ENCODE measurements at places on chromosomes 12 and 14.

DNA sequence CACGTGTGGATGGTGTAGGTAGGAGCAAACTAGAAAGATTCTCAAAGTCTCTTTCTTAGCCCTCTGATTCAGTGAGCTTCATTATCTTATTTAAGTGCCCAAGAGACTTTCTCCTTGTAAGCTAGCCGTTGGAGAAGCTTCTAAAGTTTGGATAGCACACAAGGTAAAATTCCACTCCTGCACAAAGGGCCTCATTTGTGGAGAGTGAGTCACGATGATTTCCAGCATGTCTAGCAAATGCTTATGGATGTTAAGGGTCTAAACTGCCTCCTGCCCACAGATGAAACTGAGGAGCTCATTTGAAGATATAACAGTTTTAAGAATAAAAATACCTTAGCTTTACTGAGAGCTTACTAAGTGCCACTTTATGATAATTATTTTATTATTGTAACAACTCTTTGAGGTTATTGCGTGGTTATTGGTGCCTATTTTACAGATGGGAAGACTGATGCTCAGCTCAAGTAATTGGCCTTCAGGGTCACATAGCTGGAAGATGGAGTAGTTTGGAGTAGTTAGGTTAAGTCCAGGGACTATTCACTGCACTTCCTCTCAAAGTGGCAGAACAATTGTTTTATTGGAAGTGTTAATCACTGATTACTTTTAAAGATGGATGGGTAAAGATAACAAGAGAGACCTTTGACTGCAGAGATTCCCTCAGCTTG lies 78.7 kb upstream of the HIF1A start:
- DNase-seq, result no peak

GRCh38 chr14:91349481-91350074 lies 68.0 kb downstream of the CCDC88C start:
- DNase-seq, result peak; percentile 58

GRCh38 chr12:28232211-28232928 lies 42.1 kb downstream of the CCDC91 start:
- no peak for DNase-seq

DNA sequence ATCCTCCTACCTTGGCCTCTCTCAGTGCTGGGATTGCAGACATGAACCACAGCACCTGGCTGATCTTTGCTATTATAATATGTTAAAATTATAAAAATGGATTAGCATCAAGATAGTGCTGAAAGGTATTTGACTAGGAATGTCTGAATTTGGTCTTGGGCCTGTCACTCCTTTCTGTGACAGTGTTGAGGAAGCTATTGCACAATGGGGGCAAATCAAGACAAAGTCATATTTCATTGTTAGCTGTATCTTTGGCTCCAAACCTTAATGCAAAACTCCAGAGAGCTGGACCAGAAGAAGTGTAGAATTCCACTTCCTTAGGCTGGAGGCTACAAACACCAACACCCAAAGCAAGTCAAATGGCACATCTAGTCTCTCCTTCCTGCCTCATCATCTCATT lies 42.2 kb downstream of the ZCRB1 start:
- DNase-seq, result no peak

- no peak for DNase-seq
These were observed 36.1 kb downstream of the CFL2 start for GRCh38 chr14:34678306-34678705.

DNA sequence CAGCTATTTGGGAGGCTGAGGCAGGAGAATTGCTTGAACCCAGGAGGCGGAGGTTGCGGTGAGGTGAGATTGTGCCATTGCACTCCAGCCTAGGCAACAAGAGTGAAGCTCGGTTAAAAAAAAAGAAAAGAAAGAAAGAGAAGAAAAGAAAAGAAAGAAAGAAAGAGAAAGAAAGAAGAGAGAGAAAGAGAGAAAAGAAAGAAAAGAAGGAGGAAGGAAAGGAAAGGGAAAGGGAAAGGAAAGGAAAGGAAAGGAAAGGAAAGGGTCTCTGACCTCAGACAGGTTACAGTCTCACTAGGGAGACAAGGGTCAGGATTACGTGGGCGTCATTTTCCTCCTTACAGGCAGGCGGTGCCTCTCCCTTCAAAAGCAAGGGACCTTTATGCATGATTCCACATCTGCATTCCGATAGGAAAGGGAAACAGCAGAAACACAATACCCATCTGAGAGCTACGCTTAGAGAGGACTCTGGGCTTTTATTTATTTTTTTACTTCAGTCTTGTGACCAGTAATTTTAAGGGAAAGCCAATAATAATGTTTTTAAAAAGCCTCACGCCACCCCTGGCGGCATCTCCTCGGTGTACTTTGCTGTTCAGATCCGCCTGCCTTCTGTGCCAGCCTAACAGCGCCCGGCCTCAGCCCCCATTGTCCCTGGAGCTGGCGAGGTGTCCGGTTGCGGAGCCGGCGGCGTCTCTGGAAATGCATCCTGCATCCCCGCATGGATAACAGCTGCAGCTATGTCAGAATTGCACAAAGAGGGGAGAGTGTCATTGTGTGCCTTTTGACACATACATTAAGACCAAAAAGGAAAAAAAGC lies 945 bp upstream of the HIP1R start:
- DNase-seq, result no peak

GRCh38 chr14:50007123-50007903 lies 109.1 kb downstream of the VCPKMT start:
- DNase-seq, result no peak

GRCh38 chr12:99609455-99610181 lies 37.9 kb upstream of the GARIN6 start:
- no peak for DNase-seq

GRCh38 chr12:104510145-104510872 lies 53.6 kb downstream of the CHST11 start:
- no peak for DNase-seq

GRCh38 chr12:64192644-64193444 lies 29.3 kb downstream of the KICS2 start:
- DNase-seq, result peak; percentile 46

GRCh38 chr14:51419685-51420084 lies 179.6 kb downstream of the TMX1 start:
- no peak for DNase-seq

DNA sequence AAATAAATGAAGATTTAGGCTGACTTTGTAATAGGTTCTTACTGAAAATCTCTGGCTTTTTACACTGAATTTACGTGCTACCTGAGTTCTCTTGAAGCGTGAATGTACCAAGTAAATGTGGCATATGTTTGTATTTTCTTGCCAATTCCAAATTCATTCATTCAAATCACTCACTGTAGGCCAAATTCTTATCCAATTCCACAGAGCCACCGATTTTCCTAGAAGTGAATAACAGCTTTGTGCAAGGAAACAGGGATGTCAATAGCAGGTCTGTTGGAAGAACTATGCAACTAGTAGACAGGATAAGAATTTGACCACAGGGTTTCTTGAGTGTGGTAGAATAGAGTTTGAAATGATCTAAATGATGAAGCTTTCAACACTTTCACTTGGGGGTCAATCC lies 86.8 kb downstream of the SOX5 start:
- DNase-seq, result no peak

- DNase-seq, result no peak
These were observed 177.9 kb upstream of the NUDT4 start for GRCh38 chr12:93199831-93200236.

DNA sequence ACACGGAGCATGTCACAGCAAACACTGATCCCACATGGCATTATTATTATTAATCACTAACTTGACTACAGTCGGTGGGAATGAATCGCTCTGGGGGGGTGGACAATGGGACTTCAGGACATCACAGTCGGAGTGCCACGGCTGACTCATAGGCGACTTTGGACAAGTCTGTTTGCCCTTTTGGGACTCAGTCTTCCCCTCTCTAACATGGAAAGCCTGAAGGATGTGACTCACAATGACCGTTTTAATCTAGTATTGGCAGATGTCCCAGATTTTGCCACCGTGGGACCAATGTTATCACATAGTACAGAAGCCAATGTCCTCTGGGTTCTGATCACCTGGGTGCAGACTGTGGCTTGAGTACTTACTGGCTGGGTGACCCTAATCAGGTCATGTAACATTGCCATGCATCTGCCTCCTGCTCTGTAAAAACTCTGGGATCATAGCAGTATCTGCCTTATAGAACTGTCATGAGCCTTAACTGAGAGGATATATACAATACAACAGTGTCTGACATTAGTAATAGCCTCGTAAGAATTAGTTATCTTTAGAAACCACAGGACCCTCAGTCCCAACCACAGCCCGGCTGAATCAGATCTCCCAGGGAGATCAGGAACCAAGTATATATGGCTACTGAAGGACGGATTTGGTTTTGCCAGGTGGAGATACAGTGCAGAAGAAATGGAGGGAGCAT lies 362.6 kb downstream of the BCL11B start:
- DNase-seq, result no peak

DNA sequence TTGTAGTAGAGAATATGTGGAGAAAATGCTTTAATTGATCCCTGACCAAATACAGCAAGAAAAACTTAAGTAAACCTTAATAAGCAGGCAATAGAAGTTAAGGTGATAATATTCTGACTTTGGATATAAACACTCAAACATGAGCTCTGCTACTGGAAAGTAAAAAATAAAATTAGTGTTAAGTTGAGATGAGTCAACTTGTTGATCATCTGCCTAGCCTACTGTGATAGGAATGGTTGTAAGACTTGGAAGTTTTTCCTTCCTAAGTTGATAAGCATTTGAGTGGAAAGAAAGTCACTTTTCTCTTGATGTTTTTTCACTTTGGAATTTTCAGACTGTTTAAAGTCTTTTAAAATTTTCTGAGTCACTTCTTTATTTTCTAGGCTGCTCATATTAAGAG lies 26.0 kb downstream of the ADIPOR2 start:
- DNase-seq, result no peak

GRCh38 chr12:68065687-68066086 lies 76.4 kb downstream of the IFNG-AS1 start:
- no peak for DNase-seq
